Stimulated activated CD4-positive, alpha-beta T cell treated with anti-CD3 and anti-CD28 coated beads, TNF-alpha, amount 100 ng/mL, for 1 hour (primary cell): ENCODE measurements at places on chromosomes 3 and 15.

- no peak for DNase-seq
These were observed 21.8 kb upstream of the CA12 start for GRCh38 chr15:63403254-63403945.

- DNase-seq, result no peak
These were observed 22.7 kb downstream of the ABHD6 start for GRCh38 chr3:58260261-58260731.

GRCh38 chr15:60626051-60626450 lies 147.1 kb upstream of the ICE2 start:
- DNase-seq, result no peak

DNA sequence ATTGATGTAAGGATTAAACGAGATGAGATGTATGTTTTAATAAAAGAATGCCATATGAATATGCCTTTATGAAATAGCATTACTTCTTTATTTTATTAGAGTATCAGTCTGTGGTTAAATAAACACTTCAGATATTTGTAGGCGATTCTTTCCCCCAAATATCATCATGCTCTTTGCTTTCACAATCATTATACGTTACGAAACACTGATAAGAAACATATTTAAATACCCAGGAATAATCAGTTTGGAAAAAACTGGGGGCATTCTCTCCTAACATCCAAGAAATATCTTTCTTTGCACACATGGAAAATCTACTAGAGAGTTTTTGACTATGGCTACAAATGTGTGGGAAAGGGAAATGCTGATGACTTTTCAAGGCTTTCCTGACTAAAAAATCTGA lies 4.4 kb upstream of the PLAAT1 start:
- no peak for DNase-seq

DNA sequence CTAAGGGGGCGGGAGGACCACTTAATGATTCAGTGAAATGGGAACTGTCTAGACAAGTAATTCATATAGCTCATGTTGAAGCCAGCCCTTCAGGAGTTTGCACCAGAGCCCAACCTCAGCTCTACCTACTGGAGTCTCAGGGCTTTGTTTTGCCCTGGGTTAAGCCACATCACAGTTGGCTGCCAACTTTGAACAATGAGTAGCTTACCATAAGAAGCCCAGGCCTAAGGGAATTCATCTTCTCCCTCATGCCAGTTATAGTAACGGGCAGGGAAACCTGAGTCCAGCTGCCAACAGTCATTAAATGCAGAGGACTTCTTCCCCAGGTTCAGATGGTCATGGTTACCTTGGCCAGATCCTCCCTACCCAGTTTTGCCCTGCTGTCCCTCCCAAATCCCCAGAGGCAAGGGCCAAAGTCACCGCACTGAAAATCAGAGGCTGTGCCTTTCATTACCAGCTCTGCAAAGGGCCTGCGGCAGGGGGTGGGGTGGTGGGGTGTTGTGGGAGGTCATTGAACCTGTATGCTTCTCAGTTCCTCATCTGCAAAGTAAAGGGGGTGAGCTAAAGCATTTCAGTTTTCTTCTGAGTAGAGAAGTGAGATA lies 302.2 kb upstream of the NR2E3 start:
- no peak for DNase-seq

GRCh38 chr15:63251701-63252100 lies 25.7 kb upstream of the APH1B start:
- no peak for DNase-seq

DNA sequence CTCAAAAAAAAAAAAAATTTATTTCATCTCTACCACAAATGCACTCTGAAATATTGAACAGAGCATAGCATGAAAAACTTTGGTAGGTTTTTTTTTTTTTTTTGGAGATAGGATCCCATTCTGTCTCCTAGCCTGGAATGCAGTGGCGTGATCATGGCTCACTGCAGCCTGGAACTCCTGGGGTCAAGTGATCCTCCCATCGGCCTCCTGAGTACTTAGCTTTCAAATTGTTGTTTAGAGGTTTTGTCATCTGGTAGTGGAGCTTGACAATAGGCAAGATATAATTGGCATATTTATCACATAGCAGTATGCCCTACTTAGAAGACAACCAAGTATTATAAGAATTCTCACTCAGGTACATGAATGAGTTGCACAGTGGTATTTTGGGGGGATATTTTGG lies 234.2 kb upstream of the ST8SIA2 start:
- DNase-seq, result no peak

- no peak for DNase-seq
These were observed 60.6 kb upstream of the GYG1 start for GRCh38 chr3:148930752-148931151.

GRCh38 chr3:14369675-14370669 lies 32.4 kb upstream of the SLC6A6 start:
- DNase-seq, result no peak

GRCh38 chr3:171673951-171674350 lies 136.3 kb downstream of the PLD1 start:
- DNase-seq, result no peak

- no peak for DNase-seq
These were observed 53.6 kb upstream of the CGNL1 start for GRCh38 chr15:57322602-57323250.

- no peak for DNase-seq
These were observed 100.2 kb upstream of the AKAP13 start for GRCh38 chr15:85280203-85280602.

- DNase-seq, result no peak
These were observed 762 bp downstream of the NCK1 start for GRCh38 chr3:136862617-136863322.

DNA sequence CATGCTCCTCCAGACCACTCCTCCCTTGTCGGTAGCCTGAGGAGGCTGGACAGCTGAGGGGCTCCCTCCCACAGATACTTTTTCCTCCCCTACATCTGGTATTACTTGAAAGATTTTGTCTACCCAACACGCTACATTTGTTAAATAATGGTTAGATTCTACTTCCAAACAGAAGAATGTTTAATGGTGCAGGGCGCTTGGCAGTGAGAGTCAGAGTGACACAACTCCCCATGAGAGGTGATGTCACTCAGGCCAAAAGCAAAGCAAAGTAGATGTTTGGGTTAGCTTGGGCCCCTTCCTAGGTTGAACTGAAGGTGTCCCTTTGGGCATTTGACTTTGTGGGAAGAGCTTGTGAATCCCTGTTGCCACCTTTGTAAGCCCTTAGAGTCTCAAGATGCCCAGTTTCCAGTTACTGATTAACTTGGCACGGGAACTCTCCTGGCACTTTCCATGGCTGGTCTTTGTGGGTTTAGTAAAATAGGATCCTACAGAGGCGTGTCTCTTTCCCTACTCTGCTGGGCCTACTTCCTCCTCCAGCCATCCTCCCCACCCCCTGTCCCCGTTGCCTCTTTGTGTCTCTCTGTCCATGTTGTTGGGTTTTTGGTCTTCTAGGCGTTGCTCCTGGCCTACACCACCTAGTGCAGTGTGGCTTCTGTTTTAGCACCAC lies 5.6 kb downstream of the LIMD1 start:
- DNase-seq, result no peak

DNA sequence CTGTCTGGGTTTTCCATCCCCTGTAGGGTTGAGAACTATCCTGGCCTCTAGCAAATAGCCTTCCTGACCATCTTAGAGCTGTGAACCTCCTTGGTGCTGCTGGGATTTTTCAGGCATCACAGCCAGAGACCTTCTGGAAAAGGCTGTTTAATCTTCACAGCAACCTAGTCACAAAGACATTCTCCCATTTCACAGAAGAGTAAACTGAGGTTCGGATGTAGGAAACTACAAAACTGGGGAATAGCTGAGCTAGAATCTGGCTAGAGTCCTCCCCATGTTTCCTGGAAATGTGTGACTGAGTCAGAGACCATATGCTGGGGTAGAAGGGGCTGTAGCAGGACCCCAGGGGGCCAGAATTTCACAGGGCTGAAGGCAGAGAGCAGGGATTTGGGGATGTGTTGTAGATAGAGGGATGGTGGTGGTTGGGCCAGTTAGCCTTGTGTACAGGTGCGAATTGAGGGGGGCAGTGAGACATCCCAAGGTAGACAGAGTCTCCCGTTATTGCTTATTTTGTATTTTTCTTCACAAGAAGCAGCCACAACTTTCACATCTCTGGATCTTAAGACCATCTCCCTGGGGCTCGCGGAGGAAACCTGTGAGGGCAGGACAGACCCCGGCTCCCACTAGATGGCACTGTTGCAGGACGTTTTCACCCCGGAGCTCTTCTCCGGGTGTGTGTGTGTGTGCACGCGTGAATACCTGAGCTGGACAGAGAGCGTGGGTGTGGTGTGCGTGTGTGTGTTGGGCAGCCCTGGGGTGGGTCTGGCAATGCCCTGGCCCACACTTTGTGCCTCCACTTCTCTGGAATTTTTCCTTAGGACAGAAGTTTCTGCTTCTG lies 66.9 kb upstream of the PRR23C start:
- peak; percentile 36 for DNase-seq

DNA sequence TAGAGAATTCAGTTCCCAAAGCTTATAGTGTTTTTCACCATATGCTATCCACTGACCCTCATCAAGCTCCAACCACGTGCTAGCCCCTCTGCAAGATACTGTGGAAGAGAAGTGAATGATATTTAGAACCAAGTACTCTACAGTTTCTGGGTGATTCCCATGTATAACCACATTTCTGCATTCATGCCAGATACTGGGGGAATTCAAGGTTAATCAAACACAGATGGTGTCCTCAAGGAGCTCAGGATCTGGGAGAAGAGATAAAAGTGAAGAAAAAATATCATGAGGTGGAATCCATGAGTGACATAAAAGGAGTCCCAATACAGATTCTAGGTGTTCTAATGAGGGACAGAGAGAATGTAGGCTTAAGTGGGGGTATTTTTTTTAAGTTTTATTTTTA lies 195.8 kb downstream of the FHIT start:
- DNase-seq, result no peak

DNA sequence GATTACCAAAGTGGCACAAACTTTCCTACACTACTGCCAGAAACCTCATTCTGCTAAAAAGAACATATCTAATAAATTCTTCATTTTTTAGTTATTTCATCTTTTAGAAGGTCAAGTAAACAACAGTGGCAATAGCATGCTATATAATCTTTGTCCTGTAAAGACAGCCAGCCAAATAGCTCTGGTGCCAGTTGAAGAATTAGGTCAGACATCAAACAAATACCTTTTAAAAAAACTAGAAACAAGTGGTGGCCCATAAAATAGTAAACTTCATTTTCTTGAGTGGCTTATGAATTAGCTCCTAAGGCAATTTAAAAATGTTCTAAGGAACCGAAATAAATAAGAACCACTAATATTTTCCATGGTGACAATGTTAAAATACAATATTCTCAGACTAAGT lies 19.5 kb downstream of the CCDC14 start:
- no peak for DNase-seq

DNA sequence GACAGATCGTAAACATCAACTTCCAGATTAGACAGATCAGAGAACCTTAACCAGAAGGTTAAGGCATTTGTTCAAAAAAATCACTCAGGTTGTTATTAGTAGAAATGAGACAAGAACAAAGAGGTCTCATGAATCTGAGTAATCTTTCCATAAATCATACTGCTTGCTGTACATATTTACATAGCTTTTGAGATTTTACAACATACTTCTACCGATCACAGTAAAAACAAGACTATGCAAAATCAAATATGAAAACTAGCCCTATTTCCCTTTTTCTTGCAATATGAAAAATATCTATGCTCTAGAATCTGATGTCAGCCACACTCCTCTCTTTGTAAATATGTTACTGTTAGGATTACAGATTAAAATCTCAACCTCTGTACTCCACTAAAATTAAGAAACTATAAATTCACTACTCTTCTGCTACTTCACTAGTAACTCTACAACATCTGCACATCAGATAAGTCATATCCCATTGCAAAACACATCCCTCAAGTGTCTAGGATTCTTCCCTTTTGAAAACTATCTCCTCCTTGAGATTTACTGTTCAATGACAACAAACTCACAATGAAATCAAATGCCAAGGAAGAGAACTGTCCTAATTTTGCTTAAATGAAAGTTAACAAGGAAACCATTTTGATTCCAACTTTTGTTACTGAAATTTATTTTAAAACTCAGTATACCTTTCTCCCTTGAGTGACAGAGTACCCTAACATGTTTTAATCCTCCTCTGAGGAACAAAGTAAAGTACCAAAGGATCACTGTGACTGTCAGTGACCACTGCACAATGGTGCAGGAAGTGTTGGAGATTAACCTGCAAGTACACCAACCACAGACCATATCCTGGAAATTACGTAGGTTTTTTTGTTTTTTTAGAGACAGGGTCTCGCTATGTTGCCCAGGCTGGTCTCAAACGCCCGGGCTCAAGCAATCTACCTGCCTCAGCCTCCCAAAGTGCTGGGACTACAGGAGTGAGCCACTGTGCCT lies 12.8 kb downstream of the DCUN1D1 start:
- DNase-seq, result no peak

- DNase-seq, result no peak
These were observed 81.3 kb downstream of the CADPS start for GRCh38 chr3:62793946-62794345.
